ENCODE measurements at places on chromosomes 13 and 19.

- DNase-seq = no peak
Measured at GRCh38 chr13:37383046-37383445, 215.5 kb downstream of the POSTN start.

GRCh38 chr13:45623516-45624090 lies 8.1 kb upstream of the ERICH6B start:
- DNase-seq = no peak

DNA sequence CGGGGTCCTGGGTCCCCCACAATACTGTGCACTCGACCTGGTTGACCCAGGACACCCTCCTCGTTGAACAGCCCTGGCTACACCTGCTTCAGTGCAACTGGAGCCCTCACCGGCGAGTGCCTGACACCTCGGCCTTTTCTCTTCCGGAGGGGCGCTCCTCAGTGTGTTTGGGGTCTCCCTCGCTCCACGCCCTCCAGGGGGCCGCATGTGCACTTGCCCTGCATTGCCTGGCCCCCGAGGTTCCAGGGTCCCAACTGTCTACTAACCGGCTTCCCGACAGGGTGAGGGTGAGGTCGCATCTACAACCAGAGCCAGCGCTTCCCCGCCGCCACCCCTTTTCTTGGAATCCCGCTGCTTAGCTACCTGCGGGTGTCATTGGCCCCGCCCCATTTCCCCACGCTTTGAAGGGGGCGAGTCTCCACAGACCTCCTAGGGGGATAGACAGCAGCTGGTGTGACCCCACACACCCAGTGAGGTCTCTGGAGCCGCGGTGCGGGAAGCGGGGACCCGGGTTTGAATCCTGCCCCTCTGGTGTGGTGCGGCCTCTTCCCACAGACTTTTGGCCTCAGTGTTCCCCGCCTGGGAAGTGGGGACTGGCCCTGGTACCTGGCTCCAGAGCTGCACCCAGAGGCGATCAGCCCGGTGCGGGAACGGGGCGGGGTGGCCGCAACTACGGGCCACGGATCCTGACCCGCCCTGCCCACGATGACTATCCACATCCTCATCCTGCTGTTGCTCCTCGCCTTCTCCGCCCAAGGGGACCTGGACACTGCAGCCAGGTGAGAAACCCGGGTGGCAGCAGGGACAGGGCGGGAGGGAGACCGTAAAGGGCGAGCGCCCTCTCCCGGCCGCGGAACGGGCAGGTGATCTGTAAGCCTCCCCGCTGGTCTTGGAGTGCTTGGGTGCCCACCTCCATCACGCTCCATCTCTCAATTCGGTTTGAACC lies at the start of gene ADM5:
Gene ADM5, plus strand, starts transcription at position 462 of the 946 bp plus-strand sequence. Its CDS starts 244 bp downstream, at position 706.
- no peak for DNase-seq

DNA sequence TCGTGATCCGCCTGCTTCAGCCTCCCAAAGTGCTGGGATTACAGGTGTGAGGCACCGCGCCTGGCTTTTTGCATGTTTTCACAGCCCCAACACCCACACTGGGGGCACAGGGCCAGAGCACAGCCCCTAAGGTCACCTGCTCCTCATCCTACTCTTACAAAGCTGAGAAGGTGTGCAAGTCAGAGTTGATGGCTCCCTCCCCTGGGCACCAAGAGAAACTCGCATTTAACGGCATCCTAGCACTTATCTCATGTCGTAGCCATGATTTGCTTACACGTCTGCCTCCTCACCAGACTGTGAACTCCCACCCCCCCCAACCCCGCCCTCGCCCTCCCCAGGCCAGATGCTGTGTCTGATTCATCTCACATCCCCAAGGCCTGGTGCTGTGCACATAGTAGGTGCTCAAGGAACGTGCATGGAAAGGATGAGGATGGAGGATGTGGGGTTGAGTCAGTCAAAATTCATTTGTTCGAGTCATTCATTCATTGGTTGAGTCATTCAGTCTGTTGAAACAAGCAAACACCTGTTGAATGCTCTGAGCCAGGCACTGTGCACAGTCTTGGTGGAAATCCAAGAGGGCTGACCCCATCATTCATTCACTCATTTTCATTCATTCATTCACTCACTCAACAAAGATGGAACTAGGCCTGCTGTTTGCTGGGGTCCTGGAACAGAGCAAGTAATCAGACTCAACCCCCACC lies 11.3 kb downstream of the SHANK1 start:
- DNase-seq = no peak

DNA sequence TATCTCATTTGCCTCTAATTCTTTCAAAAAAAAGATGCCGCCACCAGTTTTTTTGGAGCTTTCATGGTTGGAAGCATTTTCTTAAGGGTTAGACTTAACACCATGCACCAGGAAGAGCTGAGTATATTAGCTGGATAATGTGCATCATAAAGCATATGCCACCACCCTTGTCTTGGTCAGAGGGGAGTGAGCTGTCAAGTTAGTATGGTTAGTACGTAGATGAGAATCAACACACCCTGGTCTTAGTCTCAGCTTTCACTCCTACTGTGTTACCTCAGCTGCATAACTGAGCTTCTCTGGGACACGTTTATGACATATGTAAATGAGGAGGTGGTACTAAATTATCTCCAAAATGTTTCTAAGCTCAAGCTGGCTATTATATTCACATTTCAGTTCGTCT lies 415.6 kb downstream of the DCT start:
- DNase-seq = no peak

DNA sequence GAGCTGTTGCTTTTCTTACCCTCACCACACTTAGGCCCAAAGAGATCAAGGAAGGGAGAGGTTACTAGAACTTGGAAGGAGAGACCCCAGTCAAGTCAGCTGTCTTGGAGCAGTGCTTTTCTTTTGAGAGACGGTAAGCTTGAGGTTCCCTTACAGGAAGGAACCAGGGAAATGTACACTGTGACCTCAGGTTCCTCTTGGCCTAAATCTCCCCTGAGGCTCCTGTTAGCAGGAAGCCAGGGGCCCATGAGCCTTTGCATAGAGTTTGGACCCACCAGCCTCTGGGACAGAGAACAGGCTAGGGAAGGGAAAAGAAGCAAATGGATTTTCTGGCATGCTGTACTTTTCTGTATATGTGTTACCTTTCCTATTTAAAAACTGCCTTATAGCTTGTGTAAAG lies 5.9 kb upstream of the GPR18 start:
- DNase-seq = no peak

GRCh38 chr13:81821259-81821658 lies 1480.3 kb upstream of the SPRY2 start:
- no peak for DNase-seq

DNA sequence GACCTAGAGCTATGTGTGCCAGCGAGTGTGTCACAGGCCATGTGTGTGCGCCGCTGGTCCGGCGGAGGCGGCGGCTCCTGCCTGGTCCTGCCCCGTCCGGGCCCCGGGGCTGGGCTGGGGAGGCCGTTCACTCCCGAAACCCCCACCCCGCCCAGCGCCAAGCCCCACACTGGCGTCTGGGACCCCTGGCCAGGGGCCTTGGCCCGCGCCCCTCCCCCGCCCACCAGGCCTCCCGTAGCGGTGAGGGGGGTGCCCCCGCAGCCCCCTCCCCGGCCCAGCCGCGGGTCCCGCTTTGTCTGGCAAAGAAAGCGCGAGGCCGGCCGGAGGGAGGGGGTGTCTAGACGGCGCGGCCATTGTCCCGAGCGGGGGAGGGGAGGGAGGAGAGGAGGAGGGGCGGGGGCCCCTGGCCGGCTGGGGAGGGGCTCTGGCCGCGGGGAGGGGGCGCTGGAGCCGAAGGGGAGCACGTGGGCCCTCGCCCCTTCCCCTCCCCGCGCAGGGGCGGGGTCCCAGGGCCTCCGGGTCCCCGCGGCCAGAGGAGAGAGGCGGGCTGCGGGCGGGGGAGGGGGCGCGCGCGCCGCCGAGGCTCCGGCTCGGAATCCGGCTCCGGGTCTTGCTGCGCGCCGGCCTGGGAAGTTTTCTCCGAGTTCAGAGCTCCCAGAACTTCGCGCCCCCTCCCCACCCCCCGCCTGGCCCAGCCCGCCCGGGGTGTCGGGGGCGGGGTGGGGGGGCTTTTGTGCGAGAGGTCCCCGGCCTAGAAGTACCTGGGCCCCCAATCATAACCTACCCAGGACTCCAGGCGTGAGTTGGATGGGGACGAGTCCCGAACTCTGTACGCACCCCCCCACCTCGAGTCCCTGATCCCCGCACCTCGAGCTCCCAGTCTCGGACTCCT lies 888 bp downstream of the NOTCH3 start:
- no peak for DNase-seq

GRCh38 chr19:19349365-19349764 lies 28.7 kb downstream of the MAU2 start:
- no peak for DNase-seq

GRCh38 chr19:29397748-29398147 lies 128.0 kb upstream of the VSTM2B start:
- DNase-seq = no peak

GRCh38 chr13:100089465-100090032 lies 656 bp downstream of the PCCA start:
- DNase-seq = no peak

DNA sequence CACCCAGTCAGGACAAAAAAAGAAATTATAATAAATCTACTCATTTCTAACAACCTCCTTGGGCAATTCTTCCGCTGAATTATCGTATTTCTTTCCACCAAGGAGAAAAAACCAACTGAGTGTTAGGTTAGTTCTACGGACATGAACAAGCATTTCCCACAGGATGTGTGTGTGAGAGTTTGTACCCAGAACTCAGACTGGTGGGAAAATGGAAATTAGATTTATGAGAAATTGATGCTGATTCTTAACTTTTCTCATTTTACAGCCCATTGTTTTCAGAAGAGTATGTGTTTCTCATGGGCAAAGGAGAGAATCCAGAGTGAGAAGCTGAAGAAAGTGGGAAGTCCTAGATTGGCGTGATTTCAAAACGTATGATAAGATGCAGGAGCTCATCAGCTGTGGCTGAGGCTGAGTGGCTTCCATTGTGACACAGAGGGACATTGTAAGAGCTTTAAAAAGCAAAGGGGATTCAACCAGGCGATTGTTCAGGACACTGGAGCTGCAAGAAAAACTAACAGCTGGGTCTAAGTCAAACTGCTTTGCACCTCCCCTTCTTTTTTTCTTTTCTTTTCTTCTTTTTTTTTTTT lies 184.7 kb upstream of the ARGLU1 start:
- no peak for DNase-seq

DNA sequence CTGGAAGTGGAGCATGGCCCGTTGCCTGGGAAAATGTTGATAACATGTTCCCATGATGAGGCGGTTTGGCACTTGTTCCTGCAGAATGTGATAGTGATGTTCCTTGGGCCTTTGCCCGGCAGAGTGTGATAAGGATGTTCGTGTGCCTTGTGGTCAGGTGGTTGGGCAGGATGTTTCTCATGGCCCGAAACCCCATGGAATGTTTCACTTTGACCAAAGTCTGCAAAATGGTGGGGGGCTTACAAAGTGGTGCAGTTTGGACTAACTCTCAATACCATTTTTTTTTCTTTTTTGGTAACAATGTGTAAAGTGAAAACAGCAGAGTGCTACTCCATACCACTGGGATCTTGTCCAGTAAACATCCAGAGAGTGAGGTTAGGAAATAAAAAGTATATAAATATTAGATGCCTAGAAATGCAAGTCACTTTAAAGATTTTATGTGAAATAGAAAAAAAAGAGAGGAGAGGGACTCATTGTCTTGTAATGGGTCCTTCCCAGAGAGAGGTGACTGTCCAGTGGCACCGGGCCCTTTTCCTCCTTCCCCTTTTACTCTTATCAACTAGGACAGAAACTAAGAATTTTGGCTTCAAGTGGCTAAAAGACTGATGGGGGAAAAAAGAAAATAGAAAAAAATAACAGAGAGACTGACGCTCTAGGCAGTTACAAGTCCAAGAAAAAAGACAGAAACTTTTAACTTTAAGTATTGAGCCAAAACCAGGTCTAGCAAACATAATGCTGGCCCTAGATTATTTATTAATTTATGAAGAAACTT lies 5.7 kb downstream of the FPR3 start:
- no peak for DNase-seq

- DNase-seq = no peak
Measured at GRCh38 chr13:66427458-66427861, 802.7 kb downstream of the PCDH9 start.

DNA sequence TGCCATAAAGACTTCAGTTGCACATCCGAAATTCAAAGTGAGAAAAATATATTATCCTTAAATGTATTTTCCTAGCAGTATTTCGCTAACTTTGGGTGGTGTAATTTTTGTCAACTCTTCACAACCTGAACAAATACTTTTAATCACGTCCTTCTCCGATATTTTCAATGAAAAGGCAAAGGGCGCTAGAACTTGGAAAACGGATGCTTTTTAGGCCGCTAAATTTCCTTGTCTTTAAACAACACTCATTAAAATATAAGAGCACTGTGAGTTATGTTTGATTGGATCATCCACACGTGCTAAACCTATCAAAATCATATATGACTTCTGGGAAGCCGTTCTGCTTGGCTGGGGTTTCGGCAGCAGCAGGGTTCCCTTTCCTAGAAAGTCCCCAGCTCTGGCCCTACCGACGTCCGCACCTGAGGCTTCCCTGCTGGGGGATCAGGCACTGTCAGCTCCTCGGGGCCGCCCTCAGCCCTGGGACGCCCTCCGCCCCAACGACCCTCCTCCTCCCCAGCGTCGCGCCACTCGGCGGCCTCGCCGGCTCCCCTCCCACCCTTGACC lies 462 bp upstream of the MPHOSPH8 start:
- DNase-seq = no peak

- no peak for DNase-seq
Measured at GRCh38 chr19:7188698-7189629, 105.2 kb downstream of the INSR start.

- DNase-seq = no peak
Measured at GRCh38 chr19:609004-609346, 19.3 kb downstream of the HCN2 start.

GRCh38 chr19:54208784-54209057 lies 8.1 kb downstream of the RPS9 start:
- no peak for DNase-seq

DNA sequence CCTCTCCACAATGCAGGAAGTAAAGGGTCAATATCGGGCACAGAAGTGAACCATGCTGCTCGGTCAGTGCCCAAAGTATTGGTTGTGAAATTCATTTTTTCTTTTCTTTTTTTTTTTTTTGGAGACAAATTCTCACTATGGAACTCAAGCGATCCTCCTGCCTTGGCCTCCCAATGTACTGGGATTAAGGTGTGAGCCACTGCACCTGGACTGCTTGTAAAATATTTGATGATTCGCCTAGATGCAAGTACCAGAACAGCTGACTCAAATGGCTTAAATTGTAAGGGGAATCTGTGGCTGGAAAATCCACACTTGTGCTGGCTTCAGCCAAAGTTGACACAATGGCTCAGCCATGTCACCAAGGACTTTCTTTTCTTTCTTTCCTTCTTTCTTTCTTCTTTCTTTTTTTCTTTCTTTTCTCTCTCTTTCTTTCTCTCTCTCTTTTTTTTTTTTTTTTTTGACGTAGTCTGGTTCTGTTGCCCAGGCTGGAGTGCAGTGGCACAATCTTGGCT lies 43.7 kb downstream of the NUMBL start:
- no peak for DNase-seq

GRCh38 chr13:75305059-75305458 lies 176.9 kb downstream of the TBC1D4 start:
- no peak for DNase-seq
